ENCODE measurements at places on chromosomes 12 and 14.

- no peak for DNase-seq
Observed at GRCh38 chr14:93186466-93186865, 1.3 kb downstream of the LYSET start.

- DNase-seq, result peak; percentile 51
Observed at GRCh38 chr14:77133720-77134338, 7.8 kb downstream of the ZDHHC22 start.

DNA sequence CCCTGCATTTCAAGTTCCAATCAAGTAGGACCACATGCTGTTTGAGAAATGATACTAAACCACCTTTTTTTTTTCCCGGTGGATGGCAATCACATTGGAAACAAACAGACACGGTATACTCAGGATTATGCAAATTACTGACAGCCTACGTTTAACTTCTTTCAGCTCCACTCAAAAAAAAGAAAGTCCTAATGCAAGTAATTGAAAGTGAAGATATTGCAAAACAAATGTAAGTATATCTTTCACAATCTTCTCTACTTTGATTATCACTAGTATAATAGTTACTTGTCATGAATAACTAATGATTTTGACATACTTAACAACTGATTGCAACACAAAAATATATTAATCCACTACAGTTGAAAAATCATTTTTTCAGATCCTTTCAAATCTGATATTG is 2.6 kb upstream of the OSBPL8 start:
- DNase-seq, result no peak

DNA sequence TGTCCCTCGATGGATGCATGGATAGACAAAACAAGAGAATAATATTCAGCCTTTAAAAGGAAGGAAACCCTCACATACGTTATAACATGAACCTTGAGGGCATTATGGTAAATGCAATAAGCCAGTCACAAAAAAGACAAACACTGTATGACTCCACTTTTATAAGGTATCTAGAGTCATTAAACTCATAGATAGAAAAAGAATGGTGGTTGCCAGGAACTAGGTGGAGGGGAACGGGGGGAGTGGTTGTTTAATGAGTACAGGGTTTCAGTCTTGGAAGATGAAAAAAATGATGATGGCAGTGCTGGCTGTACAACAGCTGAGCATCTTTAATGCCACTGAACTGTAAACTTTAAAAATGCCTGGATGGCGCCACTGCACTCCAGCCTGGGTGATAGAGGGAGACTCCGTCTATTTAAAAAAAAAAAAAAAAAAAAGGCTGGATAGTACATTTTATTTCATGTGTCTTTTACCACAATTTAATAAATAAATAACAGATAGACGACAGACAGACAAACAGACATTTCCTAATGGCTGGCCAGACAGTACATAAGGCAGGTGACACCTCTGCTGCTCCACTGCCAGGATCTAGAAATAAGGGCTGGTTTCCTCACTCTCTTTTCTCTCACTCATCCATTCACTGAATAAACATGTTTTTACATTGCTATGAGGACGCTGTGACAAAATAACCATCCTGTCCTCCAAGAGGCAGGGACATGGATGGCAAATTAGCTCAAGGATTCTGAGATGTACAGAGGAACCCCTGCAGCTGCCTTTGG is 118.8 kb downstream of the FOXN3 start:
- DNase-seq, result no peak

DNA sequence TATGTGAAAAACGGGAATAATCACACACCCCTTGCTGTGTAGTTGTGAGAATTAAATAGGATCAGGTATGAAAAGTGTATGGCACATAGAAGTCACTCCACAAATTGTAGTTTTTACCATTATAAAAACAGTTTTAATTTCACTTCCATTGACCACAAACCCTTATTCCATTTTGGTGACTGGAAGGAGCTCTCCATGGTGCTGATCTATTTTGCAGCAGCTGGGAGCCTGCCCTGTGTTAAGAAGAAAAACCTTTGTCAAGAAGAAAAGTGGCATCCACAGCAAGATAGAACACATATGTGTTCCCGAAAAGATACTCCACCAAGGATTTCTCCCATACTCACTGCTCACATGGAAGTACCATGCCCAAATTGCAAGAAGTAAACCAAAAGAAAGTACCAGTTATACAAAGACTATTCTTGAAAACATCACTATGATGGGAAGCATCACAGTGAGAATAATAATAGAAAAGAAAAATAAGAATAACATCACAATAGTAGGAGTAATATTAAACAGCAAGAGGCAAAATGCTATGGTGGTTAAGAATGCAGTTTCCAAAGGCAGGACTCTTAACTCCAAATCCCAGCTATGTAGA is 58.7 kb downstream of the TUNAR start:
- DNase-seq, result no peak

DNA sequence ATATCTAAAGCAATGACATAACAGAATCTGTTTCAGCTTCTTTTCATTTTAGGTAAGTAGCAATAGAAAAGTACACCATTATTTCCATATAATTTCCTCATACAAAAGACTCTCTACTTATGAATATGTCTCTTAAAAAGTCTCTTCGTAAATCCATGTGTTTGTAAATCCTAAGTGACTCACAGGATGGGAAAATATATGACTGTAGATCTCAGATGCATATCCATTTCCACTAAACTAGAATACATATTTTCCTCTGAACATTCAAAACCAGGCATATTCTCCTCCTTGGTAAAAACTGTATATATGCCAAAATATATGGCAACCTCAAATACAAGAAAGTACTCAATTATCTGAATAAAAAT is 93.6 kb downstream of the TXNDC16 start:
- no peak for DNase-seq

GRCh38 chr12:56581418-56582145 is 48.5 kb downstream of the BAZ2A start:
- DNase-seq, result peak; percentile 39

DNA sequence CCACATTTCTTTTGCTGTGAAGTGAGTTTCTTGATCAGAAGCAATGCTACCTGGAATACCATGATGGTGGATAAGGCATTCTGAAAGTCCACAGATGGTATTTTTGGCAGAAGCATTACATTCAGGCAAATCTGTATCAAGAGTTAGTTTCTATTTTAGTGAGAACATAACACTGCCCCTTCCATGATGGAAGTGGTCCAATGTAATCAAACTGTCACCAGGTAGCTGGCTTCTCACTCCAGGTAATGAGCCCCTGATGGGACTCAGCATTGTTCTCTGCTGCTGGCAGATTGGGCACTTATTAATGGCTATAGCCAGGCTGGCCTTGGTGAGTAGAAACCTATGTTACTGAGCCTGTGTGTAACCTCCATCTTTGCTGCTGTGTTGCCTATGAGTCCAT is 80.7 kb downstream of the KCNA5 start:
- DNase-seq, result no peak

DNA sequence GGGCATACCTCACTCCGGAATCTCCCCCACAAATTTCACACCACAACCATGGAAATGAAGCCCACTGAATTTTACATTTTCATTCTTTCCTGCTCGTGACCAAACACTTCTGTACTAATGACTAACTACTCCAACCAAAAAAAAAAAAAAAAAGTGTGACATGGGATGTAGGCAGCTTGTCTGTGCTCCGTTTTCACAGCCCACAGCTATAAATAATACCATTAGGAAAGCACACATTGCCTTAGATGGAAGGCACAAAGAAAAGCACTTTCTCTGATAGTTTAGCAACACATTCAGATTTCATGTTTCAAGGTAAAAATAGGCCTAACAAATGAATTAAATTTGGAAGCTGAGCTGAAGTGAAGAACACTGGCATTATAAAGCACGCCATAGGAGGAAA is 42.5 kb downstream of the DUSP6 start:
- no peak for DNase-seq

DNA sequence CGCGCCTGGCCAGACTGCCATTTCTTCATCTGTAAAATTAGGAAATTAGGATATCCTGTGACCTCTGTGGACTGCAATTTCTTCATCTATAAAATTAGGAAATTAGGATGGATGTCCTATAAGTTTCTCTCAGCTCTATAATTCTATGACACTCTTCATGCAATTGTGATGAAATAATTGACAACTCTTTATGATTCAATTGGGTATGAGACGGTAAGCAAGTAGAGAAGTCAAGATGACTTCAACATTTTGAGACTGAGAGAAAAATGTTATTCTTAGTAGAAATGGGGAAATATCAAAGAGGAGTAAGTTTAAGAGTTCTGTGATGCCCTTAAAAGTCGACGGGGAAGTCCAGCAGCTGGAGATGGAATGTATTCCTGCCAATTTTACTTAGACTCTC is 12.0 kb downstream of the KIAA0586 start:
- DNase-seq, result no peak

DNA sequence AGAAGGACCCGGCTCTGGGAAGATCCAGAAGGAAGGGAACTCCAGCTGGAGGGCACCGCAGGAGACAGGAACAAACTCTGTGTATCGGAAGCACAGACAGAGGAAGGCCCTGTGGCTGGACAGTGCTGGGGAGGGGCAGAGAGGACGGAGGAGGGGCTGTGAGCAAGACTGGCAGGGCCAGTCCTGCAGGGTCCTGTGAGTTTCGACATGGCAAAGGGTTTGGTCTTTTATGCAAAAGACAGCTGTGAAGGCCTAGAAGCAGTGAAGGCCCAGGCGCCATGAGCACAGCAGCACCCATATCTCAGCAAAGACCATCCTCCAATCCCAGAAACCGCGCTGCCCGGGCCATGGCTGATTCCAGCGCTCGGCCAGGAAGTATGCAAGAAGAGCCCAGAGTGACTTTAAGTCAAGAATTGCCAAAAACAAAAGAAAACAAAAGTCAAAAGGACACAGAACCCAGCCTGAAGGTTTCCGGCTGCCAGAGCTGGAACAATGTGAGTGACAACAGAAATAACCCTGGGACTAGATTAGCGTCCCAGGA is 126.5 kb downstream of the NCOR2 start:
- no peak for DNase-seq

DNA sequence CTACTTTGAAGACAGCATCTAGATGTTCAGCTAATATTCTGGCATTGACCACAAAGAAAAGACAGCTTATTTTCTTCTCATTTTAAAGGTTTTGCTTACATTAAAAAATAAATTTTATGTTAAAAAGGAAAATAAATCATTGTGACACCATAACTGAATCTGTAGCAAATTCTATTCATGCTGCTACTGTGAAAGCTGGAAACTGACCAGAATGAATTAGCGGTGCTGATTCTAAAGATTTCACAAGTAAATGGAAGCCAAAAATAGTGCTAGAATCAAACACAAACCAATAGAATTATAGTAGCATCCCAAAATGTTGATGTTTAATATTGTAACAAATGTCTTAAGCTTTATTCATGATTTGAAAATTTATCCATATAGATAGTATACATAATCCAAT is 850.0 kb upstream of the FBXO33 start:
- no peak for DNase-seq

GRCh38 chr14:55272922-55273321 is 1.7 kb downstream of the FBXO34 start:
- DNase-seq, result no peak
